ENCODE measurements at places on chromosomes 2 and 18. TPM values are rescaled to one million over a fixed set of nuclear protein-coding genes. Genes with fewer than 3 reads are reported as not detected.

DNA sequence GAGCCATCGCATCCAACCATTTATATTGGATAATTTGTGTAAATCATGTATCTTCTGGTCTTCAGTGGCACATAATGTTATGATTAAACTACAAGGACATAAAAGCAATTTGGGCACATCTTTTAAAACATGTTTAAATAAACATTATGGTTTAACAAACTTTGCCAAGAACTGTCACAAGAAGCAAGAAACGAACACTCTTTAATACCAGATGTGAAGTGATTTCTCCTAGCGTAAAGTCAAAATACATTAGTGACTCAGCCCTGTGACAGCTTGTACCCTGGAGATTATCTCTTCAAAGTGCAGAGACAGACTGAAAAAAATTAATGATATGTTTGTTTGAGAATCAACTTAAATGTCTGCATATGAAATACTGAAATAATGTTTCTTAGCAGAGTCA is 39.9 kb downstream of the DSEL start:
- no peak for DNase-seq

- no peak for DNase-seq
These were observed 20.3 kb downstream of the CABLES1 start for GRCh38 chr18:23155537-23155936.

- DNase-seq, result no peak
These were observed 53.0 kb downstream of the PIEZO2 start for GRCh38 chr18:11096411-11096810.

DNA sequence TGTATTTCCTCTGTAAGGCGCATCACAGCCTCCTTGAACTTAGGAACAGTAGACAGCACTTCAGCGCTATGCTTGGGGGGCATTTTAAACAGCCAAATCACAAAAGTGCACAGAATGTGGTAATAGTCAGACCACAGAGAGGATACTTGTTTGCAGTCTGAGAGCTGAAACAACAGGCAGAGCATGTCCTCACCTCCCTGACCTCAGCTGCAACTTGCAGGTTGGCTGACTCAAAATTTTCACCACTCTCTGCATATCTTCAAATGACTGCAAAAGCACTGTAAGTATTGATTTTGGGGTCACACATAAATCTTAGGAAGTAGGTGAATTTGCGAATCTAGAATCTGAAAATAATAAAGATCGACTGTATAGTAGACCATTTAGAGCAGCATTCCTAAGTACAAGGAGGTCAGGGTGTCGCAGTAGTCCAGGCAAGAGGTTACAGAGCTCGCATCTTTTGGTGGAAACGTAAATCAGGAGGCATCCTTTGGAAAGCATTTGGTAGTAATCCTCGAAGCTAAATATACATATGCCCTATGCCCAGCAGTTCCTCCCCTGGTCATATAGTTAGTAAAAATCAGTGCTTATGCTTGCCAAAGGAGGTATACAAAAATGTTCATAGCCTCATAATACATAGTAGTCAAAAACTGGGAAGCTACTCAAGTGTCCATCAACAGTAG is 108.2 kb upstream of the MYCN start:
- no peak for DNase-seq

DNA sequence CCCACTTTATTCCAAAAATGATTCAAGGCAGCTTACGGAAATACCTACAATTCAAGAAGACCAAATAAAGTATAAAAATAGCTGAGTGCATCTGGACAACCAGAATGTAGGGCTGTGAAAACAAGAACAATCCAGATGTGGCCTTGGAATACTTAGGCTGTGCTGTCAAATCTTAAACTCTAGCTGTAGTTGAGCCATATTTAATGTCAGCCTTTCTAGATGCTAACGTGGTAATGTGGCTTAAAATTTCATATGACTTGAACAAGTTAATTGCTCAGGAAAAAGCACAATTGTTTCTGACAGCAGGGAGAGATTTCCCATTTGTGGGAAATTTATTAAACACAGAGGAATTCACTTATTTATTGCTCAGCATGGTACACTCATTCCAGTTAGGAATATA is 14.6 kb upstream of the NAPG start:
- DNase-seq, result no peak

DNA sequence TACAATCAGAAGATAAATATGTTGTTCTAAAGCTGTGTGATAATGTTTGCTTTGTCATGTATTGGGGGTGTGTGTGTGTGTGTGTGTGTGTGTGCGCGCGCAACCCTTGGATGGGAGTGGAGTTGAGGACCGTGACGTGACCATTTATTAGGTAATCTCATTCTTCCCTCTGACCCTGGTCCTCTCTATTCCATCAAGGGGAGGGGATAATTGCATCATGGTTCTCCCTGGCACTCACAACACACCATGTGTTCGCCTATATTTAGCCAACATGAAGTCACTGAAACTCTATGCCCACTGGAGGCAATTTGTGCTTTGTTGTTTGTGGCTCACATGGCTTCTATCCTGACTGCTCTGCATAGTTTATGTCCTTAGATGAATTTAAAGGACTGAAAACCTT is 79.8 kb upstream of the LRPPRC start:
- peak; percentile 11 for DNase-seq

- no peak for DNase-seq
These were observed 120.9 kb upstream of the ST6GAL2 start for GRCh38 chr2:107006836-107007235.

DNA sequence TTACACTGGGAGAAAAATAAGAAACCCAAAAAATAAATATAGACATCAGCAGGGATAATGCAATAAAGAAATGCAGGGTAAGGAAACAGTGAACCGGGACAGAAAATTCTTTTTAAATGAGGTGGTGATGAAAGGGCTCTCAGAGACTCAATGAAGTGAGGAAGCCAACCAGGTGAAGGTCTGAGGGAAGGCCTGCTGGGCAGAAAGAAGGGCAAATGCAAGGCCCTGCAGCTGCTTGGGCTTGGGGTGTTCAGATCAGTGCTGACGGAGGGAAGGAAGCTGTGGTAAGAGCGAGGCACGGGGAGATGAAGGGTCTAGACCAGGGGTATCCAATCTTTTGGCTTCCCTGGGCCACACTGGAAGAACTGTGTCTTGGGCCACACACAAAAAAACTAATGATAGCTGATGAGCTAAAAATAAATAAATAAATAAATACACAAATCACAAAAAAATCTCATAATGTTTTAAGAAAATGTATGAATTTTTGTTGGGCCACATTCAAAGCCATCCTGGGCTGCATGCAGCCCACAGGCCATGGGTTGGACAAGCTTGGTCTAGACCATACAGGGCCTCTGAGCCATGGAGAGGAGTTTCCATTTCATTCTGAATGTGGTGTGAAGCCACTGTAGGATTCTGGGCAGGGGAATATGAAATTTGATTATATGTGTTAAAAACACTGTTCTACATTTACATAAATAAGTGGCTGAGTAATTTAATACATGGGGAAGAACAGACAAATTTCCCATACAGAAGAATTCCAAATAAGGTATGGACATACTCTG is 96.3 kb upstream of the DNMT3A start:
- no peak for DNase-seq

DNA sequence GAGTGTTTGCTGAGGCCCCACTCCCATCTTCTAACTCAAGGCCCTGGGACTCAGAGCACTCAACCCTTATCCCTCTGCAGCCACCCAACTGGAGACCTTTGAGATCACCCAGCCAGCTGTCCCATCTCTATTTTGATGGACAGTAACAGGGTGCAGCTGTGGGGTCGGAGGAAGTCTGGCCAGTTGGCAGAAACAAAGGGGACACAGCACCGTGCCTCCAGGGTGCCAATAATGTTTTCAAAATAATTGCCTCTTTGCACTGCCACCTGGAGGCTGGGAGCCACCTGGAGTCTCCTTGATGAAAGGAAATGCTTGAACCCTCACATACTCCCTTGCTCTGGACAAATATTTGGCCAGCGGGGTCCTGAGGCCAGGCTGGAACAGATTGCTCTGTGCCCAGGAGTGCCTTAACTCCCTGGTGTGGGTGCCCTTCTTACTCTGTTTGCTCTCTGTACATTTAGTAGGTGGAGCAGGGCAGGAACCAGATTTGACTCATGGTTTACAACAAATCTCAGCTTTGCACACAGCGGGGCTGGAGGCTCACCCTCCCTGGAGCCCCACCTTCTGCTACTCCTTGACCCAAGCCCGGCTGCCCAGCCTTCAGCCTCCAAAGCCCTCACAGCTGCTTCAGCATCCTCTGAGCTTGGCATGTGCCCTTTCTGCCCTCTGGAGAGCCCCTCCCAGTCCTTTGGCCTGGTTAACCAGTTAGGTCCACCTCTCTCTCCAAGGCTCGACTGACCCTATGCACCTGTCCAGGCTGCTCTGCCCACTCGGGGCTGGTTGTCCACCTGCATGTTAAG is 17.2 kb downstream of the MAL start:
- no peak for DNase-seq

Gene IRS1
- 17.0 TPM for total RNA-seq

Gene CAVIN2
- 52.3 TPM for total RNA-seq

Gene GPR35
- 1.9 TPM for total RNA-seq

All from mesenteric fat pad (tissue), 1 donor.